Activated naive CD4-positive, alpha-beta T cell treated with anti-CD3 and anti-CD28 coated beads for 36 hours (primary cell): ENCODE measurements at places on chromosomes 11 and 22. TPM values are rescaled to one million over a fixed set of nuclear protein-coding genes. Genes with fewer than 3 reads are reported as not detected.
A peak's percentile ranks its signal among the peaks of the same experiment; 100 is the strongest.

DNA sequence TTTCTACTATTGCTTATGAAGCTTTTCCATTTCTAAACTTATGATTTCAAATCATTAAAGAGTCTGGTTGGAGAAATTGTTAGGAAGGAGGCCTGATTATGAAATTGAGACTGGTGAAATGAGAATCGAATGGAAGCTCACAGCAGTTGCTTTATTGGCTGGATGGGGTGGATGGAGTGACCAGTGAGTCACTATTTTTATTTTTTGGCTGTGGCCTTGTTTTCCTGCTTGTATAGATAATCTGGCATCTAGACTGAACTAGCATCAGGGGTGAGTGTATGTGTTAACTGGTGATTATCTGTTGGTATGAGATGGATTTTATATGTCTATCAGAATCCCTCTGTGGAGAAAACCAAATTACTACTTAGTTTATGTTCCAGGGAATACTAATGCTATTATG is 36.2 kb downstream of the UVRAG start:
- no peak for DNase-seq

PRG3 gene
- not detected for total RNA-seq

MS4A15 gene
- not detected for total RNA-seq

DNA sequence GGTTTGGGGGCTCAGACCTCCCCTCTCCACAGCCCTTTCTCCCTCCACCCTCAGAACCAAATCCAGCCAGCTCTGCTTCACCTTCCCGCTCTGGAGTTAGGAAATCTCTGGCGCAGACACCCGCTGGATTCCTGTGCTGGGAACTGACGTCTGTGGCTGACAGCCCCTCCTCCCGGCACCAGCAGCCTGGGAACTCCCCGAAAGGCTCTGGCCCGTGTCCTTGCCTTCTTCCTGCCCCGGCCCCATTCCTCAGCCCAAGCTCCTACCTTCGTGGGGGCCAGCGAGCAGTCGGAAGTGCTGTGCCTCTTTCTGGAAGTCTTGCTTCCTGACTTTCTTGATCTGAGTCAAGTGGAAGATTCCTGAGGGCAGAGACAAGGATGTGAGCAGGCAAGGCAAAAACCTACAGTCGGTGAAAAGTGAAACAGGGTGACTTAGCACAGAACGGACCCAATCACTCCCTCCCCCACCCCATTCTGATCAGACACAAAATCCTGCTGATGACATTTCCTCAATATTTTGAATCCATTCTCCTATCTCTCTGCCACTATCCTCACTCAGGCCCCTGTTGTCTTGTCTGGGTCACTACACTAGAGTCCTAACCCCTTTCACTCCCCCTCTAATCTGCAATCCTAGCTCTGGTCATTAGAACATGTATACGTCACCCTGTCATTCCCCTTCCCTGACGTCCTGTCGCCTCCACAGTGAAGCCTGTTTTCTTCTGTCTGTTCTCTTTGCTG is 34.1 kb downstream of the CHRDL2 start:
- DNase-seq, result no peak

GRCh38 chr22:41831828-41832552 is 915 bp upstream of the SREBF2 start:
- DNase-seq, result no peak

- DNase-seq, result no peak
These were observed 511 bp downstream of the DGKZ start for GRCh38 chr11:46347637-46348311.

- DNase-seq, result no peak
These were observed 115.9 kb downstream of the RAB38 start for GRCh38 chr11:88059326-88059725.

CNTF gene
- total RNA-seq, result 0.77 TPM

- DNase-seq, result peak; percentile 10
These were observed 108.8 kb downstream of the MPPED1 start for GRCh38 chr22:43520632-43521039.

A4GALT gene
- not detected for total RNA-seq

DNA sequence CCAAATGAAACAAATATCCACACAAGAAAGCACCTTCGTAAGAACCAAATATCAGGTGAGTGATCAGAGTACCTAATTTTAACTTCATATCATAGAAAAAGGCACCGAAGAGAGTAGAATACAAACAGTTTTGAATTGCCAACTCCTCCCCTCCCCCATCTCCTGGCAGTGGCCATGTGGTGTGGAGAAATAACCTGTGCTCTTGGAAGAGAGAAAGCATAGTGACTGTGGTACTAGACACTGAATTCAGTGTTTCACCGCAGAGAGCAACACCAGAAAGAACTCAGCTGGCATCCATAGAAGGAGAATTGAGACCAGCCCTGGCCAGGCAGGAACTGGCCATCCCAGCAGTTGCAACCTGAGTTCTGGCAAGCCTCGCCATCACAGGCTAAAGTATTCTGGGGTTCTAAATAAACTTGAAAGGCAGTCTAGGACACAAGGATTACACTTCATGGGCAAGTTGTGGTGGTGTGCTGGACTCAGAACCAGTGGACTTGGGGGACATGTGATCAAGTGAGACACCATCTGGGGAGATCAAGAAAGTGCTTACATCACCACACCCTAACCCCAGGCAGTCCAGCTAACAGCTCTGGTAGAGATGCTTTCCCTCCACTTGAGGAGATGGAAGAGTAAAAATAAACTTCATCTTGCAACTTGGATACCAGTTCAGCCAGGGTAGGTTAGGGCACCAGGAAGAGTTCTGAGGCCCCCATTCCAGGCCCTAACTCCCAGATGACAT is 1003.2 kb downstream of the NTM start:
- DNase-seq, result no peak
